ENCODE measurements at places on chromosomes 7 and 10.

- ATAC-seq = no peak
Measured at GRCh38 chr10:86744067-86744725, 12.2 kb upstream of the BMPR1A start.

DNA sequence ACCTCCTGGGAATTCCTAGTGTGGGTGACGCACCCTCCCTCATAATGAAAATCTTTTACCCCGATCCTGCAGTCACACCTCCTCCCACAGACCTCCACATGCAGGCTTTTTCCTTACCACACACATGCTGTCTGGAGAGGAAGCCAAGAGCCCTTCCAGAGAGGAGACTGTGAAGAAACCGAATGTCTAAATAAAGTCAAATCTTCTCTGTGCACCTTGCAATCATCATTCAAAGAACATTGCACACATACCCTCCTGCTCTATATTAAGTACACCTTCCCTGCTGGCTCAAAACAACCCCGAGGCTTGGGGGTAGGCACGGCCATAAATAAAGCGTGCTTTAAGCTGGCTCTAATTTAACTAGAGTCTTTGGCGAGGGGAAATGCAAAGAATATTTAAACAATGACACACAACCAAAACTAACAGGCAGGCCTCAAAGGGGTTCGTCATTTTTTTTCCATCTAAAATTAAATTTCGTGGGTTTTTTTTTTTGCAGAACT is 34.9 kb downstream of the CALML3 start:
- ATAC-seq = no peak

DNA sequence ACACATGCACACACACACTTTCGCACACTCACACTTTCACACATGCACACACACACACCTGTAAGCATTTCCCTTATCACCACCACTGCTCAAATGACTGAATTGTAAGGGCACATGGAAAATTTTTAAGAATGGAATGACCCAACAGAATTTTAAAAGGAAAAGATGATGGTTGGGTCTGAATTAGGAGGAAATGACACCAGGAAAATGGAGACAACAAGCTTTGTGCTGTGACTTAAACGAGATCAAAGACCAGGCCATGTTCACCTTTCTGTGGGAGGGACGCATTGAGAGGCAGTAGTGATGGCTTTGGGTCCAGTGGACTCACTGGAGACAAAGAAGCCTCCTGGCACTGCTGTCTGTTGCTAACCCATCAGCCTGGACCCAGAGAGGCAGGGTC is 16.7 kb upstream of the C10orf71 start:
- no peak for ATAC-seq

- peak; percentile 18 for ATAC-seq
Measured at GRCh38 chr7:100401811-100402210, 26.7 kb downstream of the ZCWPW1 start.

DNA sequence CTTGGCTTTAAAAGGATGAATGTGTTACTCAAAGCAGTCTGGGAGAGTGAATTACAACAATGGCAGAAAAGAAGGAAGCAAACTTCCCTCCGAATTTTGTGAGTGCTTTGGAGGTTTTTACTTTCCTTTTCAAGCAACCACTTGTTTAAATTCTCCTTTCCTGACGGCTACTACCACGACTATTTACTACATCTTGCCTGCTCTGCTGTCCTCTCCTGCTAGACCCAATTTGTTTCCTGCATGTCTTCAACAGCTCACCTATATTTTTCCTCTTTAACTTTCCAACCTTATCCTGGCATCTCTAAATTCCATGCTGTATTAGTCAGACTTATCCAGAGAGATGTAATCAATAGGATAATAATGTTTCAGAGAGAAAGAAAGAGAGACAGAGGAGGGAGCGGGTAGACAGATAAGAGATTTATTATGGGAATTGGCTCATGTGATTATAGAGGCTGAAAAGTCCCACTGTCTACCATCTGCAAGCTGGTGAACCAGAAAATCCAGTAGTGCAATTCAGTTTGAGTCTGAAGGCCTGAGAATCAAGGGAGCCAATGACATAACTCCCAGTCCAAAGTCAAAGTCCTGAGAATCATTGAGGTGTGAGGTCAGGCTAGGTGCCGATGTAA is 42.8 kb upstream of the SLC13A1 start:
- ATAC-seq = no peak

DNA sequence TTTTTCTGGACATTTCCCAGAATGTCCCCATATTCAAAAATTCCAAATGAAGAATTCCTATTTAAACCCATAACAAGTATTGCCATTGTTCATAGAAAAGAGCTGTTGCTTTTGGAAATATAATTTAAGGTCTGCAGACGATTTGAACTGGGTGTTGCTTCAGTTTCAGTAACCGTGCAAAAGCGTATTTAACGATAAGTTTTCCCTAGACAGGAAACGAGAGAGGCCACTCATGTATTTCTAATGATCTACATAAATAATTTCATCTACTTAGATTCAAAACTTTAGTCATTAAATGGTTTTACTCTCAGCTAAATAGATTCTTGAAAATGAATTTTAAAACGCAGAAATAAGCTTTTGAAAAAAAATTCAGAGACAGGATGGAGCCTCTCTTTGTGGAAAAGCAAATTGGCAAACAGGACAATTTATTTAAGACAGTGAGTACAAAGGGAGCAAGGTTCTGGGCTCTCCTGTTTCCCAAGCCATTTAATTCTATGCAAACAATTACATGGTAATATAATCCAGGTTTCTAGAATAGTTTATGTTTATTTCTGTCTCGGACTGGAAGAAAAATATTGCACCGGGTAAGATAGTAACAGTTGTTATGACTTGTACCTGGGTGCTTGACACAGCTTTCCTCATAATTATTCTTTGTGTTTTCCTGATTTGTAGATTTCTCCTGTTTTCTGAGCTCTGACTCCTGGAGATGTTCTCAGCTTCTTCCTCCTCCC is 263.0 kb downstream of the BAMBI start:
- ATAC-seq = no peak

DNA sequence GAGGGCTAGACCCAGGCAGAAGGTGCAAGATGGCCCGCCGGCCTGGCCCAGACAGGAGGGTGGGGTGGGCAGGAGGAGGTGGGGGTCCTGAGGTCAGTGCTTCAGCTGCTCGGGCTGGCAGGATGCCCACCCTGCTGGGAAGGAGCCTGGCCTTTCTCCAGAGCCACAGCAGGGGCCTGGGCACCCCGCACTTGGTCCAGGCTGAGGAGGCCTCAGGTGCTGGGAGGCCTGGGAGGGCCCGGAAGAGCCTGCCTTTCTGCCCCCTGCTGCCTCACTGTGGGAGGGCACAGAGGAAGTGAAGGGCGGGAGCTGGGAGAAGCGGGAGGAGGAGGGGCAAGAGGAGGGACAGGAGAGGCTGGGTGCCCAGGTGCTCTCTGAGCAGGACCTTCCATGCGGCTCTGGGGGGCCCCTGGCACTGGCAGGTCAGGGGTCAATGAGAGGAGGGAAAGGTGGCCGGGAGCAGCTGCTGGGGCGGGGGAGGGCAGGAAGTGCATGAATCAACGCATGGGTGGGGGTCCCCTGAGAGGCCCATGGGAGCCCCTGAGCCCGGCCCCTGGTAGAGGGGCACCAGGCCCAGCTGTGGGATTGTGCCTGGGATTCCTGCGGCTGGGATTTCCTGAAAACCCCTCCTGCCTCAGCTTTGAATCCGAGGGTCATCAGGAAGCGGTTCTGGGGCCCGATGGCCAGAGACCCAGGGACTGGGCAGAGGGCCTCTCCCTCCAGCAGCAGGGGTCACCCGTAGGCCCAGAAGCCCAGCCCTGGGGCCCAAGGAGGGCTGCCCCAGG is 49.9 kb downstream of the PWWP2B start:
- peak; percentile 60 for ATAC-seq

GRCh38 chr10:30158325-30158960 is 99.1 kb upstream of the JCAD start:
- ATAC-seq = no peak

GRCh38 chr7:145360511-145361100 is 524.8 kb upstream of the TPK1 start:
- no peak for ATAC-seq

DNA sequence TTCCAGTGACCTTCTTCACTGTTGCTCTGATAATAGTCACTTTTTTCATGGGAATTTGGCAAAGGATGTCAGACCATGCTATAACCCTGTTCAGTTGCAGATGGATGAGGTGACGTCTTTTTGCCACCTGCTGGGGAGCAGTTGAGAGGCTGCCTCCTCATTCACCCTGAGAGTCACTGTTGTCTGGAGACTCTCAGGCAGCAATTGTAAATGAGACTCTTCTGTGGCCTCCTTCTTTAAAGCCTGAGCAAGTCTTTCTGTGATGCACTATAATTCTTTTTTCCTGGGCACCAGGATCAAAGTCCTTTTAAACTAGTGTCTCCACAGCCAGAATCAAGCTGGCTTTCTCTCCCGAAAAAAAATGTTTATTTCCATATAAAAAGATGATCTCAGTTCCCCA is 345.1 kb downstream of the ARL4A start:
- peak; percentile 99 for ATAC-seq

DNA sequence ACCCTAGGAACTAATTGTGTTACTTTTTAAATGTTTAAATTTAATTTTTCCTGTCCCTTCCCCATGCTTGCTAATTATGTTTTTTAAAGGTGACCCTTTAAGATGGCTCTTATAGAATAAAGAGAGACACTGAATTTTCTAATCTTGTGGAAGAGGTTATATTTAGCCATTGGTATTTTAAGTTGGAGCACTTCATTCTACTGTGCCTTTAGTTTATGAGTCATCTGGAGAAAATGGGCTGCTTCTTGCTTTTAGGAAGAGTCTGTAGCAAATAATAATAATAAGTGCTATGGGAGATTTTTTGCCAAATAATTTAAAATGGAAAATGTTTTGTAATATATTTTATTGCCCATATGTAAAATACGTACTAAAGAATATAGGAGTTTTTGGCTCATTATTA is 139.7 kb downstream of the ADK start:
- no peak for ATAC-seq

GRCh38 chr10:69146759-69147158 is 22.8 kb downstream of the VPS26A start:
- no peak for ATAC-seq

DNA sequence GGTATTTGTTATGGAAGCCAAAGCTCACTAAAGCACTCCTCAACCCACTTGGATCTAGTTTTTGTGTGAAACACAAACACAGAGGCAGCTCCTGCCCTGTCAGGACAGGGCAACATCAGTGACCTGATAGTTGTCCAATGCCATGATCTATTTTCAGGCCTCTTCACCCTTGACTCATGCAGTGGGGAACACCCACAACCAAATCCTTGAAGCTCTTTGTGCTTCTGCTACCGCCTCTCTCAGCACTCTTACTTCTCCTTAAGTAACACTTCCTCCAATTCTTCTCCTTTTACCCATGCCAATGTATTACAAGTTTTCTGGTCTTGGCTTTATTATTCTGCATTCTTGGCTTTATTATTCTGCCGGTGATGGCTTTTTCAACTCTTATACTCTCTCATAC is 425.3 kb downstream of the INHBA start:
- ATAC-seq = no peak

DNA sequence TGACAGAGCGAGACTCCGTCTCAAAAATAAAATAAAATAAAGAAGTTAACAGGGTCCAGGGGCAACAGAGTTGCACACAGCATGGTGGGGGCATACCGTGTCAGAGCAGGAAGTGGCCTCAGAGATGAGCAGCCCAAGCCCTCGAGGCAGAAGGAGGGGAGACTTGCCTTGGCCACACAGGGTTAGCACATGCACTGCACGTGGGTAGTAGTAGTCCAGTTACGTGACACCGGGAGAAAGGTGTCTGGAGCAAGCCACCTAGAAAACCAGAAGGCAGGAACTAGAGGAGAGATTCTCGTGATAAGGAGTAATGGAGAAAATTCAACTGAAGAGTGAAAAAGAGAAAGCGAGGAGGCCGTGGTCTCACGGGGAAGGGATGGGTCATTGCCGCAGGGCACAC is 9.8 kb upstream of the DENND2A start:
- no peak for ATAC-seq

DNA sequence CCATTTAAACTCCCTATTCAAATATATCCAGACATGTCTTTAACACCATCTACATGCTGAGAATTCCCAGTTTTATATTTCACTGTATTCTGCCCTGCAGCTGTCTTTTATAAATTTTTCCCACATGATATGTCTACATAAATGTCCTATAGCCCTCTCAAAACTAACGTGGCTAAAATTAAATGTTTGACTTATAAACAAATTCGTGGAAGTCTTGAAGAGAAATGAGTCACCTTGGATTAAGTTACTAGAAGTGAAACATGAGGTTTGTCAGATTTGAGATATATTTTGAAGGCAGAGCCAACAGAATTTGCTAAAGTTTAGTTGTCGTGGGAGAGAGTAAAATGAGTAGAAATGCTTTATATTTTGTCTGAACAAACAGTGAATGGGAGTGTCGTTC is 386.9 kb upstream of the CNTNAP2 start:
- ATAC-seq = no peak
